Fibroblast of skin of right biceps (primary cell): ENCODE measurements at places on chromosomes 3 and 15.
A peak's percentile ranks its signal among the peaks of the same experiment; 100 is the strongest.

- DNase-seq: no peak
Measured at GRCh38 chr15:28873585-28874190, 12.1 kb upstream of the APBA2 start.

GRCh38 chr3:136327671-136328070 lies 77.5 kb downstream of the PCCB start:
- no peak for DNase-seq

GRCh38 chr3:48151058-48151806 lies 37.0 kb downstream of the CDC25A start:
- DNase-seq: peak; percentile 73

DNA sequence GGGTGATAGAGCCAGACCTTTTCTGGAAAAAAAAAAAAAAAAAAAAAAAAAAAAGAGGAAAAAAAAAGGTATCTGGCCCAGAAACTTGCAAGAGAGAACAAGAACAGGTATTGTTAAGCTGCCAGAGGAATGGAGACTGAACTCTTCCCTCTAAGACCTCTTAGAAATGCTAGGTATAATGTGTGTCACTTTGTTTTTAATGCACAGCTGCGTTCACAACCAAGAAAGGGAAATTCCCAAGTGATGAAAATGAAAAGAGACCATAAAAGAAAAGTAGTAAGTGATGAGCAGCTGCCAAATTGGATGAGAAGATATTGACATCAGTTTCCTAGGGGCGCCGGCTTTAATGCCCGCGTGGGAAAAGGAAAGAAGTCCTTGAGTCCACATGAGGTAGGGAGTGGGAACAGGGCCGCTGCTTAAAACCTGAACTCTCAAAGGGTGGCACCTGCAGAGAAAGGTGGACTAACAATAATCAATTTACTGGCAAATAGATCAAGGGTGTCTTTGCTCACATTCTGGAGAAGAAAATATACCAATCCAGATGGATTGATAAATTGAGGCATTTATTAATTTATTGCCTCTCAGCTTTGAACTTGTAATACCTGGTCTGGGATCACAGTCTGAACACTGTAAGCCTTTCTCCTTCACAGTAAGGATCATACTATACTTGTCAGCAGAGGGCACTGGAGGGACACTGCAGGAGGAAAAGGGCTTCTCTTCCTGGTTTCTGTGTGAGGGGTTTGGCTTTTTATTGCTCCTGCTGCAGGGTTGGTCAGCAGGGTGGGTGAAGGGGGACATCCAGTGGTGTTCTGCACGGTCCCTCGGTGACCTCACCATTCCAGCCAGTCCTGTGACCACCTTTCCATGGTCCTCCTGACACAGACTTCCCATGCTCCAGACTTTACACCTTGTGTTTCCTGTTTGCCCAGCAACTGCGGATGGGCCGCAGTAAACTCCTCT lies 131.6 kb downstream of the AQP9 start:
- peak; percentile 62 for DNase-seq

DNA sequence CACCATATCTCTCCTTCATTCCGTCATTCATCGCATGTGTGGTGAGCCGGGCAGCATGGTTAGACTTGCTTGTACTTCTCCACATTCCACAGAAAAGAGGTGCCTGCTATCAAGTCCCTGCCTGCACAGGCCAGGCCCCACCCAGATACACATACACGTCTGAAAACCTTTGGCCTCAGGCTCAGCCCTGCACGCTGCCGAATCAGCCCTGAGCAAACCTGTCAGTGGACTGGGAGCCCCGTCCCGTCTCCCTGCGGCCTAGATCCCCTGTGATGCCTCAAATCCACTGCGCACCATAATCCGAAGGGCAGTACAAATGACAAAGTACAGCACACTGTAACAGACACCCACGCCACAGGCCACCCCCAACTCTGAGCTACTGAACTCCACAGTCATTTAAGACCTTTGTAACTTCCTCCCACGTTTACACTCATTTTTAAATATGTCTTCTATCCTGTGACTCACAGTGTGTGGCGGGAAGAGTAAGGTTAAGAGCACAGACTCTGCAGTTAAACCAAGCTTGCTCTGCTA lies 67.1 kb downstream of the MB21D2 start:
- peak; percentile 87 for DNase-seq

DNA sequence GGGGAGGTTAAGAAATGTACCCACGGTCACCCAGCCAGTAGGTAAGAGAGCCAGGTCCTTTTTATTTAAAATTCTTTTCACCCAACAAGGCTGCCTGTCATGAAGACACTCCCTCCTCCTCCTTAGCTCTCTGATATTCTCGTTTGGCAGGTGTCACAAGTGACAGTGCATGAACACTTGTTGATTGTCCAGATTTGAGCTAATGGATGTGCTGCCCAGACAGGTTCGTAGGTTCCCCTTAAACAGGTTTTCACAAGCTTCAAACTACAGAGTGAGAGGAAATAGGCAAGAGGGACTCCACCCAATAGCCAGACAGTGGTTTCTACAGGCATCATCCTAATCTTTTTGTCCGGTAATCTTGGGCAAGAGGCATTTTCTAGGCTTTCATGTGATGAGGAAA lies 32.2 kb downstream of the ATP13A4 start:
- DNase-seq: no peak

GRCh38 chr3:60708191-60708975 lies 542.9 kb downstream of the FHIT start:
- peak; percentile 94 for DNase-seq

GRCh38 chr3:182305881-182306665 lies 487.2 kb upstream of the ATP11B start:
- DNase-seq: no peak

DNA sequence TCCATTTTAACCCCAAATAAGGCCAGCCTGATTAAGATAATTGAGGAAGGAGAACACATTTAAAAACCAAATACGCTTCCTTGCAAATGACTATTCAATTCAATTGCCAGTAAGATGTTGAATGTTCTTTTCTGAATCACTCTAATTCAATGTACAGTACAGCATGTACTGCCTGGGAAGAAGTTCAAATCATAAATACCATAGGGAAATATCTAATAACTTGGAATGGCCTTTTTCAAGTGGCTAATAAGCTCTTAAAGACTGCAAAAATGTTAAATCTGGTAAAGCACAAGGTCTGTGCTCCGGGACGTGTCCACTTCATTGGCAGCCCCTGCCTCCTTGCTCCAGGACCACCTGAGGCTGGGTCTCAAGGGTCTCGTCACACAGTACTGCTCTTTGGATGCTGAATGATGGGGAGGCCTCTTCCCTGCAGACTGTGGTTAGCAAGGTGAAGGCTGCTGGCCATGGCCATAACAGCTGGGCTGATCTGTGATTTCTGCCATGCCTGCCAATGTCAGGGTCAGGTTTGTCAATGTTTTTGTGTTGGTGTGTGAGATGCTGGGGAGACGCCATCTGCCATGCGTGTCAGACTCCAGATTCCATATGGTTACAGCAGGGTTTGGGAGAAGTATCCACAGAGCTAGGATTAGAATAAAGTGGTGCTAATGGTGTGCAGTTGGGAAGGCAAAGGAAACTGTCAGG lies 300.5 kb downstream of the ADAMTS17 start:
- DNase-seq: no peak

- DNase-seq: no peak
Measured at GRCh38 chr15:74584204-74584603, 31.4 kb upstream of the CLK3 start.

DNA sequence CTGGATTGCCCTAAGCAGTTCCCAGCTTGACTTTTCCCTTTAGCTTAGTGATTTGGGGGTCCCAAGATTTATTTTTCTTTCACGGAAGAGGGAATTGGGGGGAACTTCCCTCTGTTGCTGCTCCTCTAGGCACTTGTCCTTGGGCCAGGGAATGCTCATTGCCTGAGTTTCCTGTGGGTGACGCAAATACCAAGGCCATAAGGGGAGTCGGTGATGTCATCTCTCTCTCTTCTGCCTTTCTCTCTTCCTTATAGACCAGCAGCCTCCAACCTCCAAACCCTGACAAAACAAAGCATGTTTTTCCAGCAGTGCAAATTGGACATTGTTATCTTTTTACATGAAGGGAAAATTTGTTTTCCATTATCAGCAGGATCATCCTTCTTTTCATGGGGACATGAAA lies 120.2 kb downstream of the ITPR1 start:
- DNase-seq: no peak

DNA sequence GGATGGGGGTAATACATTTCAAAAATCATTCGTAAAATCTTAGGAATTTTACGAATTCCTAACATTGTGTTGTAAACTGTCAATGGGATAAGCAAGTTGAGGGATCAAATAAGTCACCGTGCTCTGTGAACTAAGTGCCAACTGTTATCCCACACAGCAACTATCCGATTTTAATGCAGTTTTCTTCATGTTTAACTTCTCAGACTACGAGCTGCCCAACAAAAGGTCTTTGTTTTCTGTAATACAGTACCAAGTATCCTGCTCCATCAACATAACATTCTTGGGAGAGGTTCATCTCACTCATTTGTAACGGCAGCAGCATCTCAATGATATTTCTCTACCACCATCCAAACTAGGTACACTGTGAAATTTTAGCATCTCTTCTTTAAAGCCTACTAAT lies 654.1 kb upstream of the LMCD1 start:
- no peak for DNase-seq

DNA sequence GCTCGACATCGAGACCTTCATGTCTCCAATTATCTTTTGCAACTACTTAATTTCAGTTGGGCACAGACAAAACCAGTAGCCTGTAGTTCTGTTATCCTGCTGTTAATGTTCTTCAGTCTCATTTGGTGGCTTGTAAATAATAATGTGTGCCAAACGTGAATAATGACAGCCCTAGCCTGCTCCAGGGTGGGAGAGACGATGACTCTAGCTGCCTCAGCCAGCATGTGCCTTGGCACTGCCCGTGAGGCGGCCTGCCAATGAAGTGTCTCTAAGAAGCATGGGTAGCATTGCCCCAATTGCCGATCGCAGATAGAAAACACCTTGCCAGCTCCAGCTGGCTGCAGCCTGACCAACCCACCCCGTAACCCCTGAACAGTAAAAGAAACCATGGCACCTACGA lies 58.8 kb downstream of the ASB7 start:
- no peak for DNase-seq

DNA sequence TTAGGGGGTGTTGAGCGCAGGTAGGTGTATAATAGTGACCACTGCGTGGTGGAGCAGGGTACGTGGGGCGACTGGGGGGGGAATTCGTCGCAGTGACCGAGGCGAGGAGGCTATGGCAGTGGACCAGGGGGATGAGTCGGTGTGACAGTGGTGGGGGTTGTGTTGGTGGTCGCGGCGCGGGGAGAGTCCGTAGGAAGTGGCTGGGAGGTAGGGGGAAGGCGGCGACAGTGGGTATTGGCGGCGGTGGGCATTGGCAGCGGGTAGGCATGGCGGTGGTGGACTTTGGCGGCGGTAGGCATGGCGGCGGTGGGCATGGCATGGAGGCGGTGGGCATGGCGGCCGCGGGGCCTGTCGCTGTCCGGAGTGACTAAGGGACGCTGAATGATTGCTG lies 739 bp downstream of the SNRPN start:
- DNase-seq: no peak
